ENCODE measurements at places on chromosomes 3 and 15. TPM values are rescaled to one million over a fixed set of nuclear protein-coding genes. Genes with fewer than 3 reads are reported as not detected.

UCN2 gene
- total RNA-seq: 0.13 TPM

ADGRG7 gene
- not detected for total RNA-seq

CAMKV gene
- total RNA-seq: not detected

OR5K2 gene
- not detected for total RNA-seq

VGLL3 gene
- 15.7 TPM for total RNA-seq

TOP2B gene
- 120 TPM for total RNA-seq

PLSCR1 gene
- 53.7 TPM for total RNA-seq

WDR72 gene
- total RNA-seq: not detected

CIB1 gene
- total RNA-seq: 31.0 TPM

GATM gene
- 0.76 TPM for total RNA-seq

Data from articular chondrocyte of knee joint (primary cell).